Aorta (tissue), 5 donors: ENCODE measurements at places on chromosomes 7 and 10. TPM values are rescaled to one million over a fixed set of nuclear protein-coding genes. Genes with fewer than 3 reads are reported as not detected.
A peak's percentile ranks its signal among the peaks of the same experiment; 100 is the strongest.

GRCh38 chr7:69763513-69763912, 165.2 kb downstream of the AUTS2 start:
- no peak for DNase-seq

DNA sequence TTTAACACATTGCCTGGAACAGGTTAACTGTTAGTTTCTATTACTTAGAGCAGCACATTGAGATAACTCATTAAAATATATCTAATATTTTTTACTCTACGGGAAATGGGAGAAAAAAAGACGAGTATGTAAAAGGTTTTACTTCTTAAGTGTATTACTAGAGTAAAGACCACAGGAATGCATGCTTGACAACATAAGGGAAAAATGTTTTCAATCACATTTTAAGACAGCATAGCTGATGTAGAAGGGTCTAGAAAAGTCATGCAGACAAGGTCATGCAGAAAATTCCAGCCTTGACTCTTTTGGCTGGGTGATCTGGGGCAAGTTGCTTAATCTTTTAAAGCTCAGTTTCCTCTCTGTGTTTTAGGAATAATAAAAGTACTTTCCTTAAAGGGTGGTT, 806.2 kb downstream of the CNTNAP2 start:
- no peak for DNase-seq

DNA sequence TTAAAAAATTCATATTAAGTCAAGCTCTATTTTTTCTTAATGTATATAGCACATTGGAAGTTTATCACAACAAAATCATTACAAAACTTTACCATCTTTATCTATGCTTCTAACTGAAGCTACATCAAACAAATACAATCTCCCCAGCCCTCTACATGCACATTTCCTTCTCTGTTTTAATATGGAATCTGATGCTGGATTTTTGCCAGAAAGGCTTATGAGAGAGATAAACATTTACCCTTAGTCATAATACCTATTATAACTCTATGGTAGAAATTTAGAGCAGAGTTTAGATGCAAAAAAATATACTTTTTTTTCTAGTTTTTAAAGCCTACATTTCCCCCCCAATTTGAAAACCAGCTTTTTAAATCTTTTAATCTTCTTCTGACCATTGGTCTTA, 1198.6 kb downstream of the GATA3 start:
- DNase-seq, result no peak

- DNase-seq, result peak; percentile 54
Observed at GRCh38 chr10:80520661-80521470, 16.8 kb upstream of the SH2D4B start.

DNA sequence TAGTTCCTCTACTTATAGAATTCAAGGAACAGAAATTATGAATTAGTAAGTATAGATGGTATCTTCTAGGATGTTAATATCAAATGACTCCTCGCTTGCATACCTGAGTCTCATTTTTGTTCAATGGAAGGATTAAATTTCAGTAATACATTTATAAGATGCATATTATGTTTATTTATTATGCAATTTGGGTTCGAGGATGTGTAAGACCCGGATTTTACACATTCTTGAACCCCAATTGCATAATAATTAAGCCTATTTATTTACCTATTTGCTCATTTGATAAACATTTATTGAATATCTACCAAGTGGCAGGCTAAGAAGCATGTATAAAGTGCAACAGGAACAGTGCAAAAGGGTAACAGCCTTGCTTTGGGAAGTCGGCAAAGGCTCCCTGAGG, 52.6 kb downstream of the ICA1 start:
- no peak for DNase-seq

- DNase-seq, result no peak
Observed at GRCh38 chr7:41867639-41868280, 164.9 kb upstream of the INHBA start.

- DNase-seq, result no peak
Observed at GRCh38 chr7:51240868-51241267, 75.7 kb downstream of the COBL start.

- no peak for DNase-seq
Observed at GRCh38 chr10:114373631-114374030, 30.7 kb downstream of the AFAP1L2 start.

- no peak for DNase-seq
Observed at GRCh38 chr10:131655101-131655849, 245.5 kb upstream of the PPP2R2D start.

DNA sequence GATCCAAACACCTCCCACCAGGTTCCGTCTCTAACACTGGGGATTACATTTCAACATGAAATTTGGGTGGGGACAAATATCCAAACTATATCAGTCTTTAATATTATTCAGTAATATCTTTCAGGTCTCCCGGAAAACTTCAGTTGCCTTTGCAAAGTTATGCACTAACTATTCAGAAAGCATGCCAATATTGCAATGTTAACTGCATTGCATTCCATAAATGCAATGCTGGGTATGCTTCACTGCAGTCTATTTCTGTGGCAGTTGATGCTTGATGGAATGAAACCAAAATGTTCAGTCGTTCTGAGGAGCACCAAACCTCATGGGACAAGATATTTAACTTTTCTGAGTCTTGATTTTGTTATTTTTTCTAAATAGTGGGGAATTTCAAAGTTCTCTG, 147.5 kb downstream of the SLC16A9 start:
- DNase-seq, result no peak

- DNase-seq, result no peak
Observed at GRCh38 chr7:100102950-100103840, 1.8 kb downstream of the AP4M1 start.

GRCh38 chr7:27560706-27561235, 101.9 kb downstream of the HIBADH start:
- no peak for DNase-seq

- DNase-seq, result no peak
Observed at GRCh38 chr10:25261558-25261957, 86.8 kb downstream of the GPR158 start.

DNA sequence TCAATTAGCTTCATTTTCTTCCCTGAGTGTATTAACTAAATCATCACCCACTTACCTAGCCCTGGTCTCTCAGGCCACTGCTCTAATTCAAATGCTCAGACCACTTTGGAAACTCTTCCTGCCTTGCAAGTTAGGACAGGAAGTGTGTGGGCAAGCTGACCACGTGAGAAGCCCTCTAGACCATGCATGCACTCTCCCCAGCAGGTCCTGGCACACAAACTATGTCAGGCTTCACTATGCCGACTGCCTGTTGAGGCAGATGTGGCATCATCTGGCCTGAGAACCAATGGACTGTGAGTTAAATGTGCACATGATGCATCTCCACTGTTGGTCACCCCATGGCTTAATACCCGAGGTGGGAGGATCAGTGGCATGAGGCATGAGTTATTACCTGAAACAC, 439.6 kb downstream of the GRID1 start:
- DNase-seq, result no peak

- peak; percentile 77 for DNase-seq
Observed at GRCh38 chr10:24952707-24953645, 570 bp upstream of the PRTFDC1 start.

GRCh38 chr10:44752451-44753441, 158.4 kb upstream of the TMEM72 start:
- no peak for DNase-seq

GRCh38 chr10:49107111-49107886, 8.0 kb downstream of the VSTM4 start:
- DNase-seq, result no peak

DNA sequence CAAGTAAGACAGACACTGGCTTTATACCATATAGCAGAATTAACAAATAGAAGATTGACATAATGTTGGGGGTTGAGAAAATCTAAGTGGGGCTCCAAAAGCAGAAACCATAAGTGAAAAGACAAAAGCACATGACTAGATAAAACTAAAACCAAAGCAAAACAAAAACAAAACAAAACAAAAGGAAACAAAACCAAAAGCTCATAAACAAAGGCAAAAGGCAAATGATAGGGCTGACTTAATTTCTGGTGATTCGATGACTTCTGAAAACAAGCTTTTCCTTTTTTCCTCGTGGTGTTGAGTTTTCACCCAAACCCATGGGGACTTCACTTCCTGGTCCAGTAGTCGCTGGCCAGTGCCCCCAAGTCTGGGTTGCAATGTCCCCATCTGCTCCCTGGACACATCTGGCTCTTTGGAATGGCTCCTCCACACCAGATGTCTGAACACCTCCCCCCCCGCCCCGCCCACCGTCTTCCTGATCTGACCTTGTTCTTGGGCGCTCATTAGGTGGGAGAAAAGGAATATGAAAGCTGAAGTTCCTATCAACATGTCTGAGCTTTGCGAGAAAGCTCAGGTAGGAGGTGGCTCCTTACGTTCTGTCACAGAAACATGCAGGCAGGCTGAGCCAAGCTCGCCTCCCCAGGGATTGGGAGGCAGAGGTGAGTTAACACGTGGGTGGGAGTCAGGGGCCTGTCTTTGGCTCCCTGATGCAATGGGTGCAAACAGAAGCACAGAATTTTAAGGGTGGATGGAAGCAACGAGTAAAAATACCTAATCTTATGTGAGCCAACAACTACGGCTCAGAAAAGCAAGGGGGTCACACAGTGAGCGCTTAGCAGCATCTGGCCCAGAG, 121.0 kb downstream of the NEURL1 start:
- DNase-seq, result no peak

DNA sequence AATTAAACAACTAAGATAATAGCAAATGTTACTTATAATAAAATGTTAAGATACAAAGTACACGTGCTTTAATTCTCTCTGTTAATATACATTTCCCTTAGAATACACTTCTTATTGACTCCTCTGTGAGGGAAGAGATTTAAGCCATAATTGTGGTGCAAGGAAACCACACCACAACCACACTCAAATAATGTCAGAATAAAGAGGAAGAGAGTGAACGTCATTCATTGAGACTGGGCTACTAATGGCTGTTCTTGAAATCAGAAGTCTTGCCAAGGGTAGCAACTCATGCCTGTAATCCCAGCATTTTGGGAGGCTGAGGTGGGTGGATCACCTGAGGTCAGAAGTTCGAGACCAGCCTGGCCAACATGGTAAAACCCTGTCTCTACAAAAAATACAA, 10.0 kb downstream of the FAM171A1 start:
- no peak for DNase-seq

DNA sequence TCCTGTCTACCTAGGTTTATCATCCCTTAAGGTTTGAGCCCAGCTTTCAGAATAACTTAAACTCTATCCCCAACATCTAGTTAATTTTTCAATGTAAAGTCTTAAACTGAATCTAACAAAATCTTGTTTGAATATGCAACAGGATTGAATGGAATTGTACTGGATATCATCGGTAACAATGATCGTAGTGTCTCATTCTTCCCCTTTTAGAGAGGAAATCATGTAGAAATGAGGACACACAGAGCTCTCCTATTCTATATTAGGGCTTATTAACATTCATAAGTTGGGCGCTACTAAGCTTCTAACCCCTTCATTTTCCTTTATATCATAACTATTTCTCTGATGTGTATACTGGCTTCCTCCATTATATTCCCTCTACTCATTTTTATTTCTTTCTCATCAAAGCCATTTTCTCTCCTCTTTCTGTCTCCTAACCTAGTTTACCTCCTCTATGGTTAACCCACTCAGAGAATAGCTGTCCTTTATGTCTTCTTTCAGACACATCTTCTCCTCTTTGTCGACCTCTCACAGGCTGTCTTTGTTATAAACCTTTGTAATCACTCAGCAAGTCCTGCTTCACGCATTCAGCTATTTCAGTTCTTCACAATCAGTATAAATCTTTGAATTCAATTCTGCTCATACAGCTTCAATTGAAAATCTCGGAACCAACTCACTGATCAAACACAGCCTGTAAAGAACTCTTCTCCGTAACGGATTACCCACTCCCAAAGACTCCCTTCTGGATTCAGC, 1019.0 kb upstream of the C7orf33 start:
- DNase-seq, result no peak

- DNase-seq, result no peak
Observed at GRCh38 chr10:104456802-104457542, 103.3 kb downstream of the CFAP58 start.

DNA sequence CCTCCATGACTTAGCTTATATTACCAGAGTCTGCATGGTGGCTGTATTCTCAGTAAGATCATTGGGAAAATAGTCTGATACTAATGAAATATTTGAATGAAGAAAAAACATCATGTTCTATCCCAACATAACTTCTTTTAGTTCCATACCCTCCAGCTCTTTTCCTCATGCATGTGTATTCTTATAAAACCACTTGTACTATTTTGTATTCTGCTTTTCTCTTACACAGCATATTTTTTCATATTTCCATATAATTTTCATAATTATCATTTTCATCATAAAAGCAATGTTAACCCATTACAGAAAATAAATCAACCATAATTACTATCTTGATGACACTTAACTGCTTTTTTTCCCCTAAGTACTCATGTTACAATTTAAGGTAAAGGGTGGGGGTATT, 371.2 kb upstream of the LRGUK start:
- DNase-seq, result no peak

DNA sequence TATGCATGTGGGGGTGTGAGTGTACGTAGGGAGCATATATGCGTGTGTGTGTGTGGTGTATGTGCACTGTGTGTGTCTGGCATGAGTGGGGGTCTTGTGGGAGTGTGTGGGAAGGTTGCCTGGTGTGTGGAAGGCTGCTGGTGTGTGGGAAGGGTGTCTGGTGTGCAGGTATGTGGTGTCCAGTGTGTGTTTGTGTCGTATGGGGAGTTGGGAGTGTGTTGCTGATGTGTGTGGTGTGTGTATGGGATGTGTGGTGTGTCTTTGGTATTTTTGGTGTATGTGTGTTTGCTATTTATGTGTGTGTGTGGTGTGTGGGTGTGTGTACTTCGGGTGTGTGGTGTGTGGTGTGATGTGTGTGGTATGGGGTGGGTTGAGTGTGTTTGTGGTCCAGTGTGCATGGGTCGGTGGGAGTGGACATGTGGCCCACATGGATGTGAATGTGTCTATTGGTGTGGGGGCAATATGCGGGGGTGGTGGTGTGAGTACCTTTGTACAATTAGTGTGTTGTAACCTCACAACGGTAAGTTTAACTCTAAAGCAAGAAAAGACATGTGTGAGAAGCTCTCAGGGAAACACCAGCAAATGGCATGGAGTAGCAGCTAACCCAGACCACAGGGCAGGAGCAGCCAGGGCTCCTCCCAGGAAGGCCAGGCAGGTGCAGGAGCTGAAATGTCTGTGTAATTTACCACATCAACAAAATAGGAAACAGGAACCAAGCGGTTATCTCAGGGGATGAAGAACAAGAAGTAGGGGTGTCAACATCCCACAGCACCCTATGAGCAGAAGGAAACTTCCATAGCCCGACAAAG, 11.9 kb downstream of the ANTXRL start:
- DNase-seq, result no peak

GRCh38 chr10:29959586-29959985, 99.8 kb downstream of the JCAD start:
- DNase-seq, result no peak

DNA sequence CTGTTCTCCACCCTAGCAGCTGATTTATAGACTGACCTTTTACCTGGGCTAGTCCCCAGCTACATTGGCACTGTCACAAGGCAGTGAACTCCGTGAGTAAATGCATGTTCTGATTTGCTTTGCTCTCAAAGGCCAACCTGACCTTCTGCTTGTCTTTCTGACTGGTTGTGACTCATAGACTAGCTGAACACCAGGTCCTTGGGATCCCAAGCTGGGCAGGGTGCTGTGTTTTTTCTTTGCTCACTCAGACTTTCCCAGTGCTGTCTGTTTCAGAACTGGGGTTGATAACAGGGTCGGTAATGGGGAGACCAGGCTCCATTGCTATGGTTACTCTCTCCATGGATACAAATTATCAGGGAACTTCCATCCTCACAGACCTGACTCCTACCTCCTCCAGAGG, 35.0 kb downstream of the EVX1 start:
- no peak for DNase-seq

- no peak for DNase-seq
Observed at GRCh38 chr10:120381931-120382330, 75.1 kb upstream of the PLPP4 start.

GRCh38 chr10:60661637-60662036, 116.6 kb upstream of the CDK1 start:
- DNase-seq, result no peak

PIP gene
- total RNA-seq, result not detected

OPN1SW gene
- total RNA-seq, result not detected

TSPAN33 gene
- total RNA-seq, result 8.3 TPM

FAM25C gene
- total RNA-seq, result not detected
